ENCODE measurements at places on chromosomes 1 and 21. TPM values are rescaled to one million over a fixed set of nuclear protein-coding genes. Genes with fewer than 3 reads are reported as not detected.

KPRP gene
- total RNA-seq = not detected

NUP133 gene
- 50.2 TPM for total RNA-seq

GUCA2B gene
- total RNA-seq = not detected

SHISA4 gene
- 10.1 TPM for total RNA-seq

LCE2C gene
- total RNA-seq = not detected

CFHR3 gene
- 0.48 TPM for total RNA-seq

CYP4Z1 gene
- 0.53 TPM for total RNA-seq

KIAA1614 gene
- total RNA-seq = 5.8 TPM

MIXL1 gene
- total RNA-seq = not detected

PGLYRP4 gene
- total RNA-seq = not detected
